ENCODE measurements at places on chromosomes 6 and 20.

- peak; percentile 53 for DNase-seq
Measured at GRCh38 chr20:3786126-3786484, 435 bp downstream of the CENPB start.

GRCh38 chr6:125354649-125355048 lies 52.9 kb upstream of the HDDC2 start:
- DNase-seq, result no peak

DNA sequence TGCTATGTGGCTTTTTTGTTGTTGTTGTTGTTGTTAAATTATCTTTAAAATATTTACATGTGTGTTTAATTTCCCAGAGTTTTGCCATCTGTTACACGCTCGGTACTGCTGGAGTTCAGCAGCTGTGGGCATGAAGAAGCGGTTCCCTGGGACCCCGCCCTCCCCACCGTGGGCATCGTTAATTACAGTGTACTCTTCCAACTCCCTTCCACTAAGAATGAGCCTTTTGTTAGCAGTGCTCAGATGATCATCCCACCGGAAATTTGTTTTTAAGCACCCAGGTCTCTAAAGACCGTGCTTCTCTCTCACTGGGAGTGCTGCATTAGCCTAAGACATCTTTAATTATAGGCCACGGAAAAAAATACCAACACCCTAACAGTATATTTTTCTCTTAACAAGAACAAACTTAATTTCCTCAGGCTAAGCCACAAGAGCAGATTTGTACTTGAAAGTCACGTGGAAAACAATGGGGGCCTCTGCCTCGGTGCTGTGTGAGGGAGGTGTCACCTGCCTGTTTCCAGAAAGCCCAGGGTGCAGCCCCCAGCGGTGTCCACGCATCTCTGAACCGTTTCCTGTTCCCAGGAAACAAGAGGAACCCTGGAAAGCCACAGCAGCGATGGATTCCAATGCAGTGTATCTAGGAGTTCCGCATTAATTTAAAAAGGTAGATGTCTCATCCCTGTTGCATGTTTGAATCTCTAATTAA lies 113.3 kb upstream of the FRMD1 start:
- DNase-seq, result no peak

DNA sequence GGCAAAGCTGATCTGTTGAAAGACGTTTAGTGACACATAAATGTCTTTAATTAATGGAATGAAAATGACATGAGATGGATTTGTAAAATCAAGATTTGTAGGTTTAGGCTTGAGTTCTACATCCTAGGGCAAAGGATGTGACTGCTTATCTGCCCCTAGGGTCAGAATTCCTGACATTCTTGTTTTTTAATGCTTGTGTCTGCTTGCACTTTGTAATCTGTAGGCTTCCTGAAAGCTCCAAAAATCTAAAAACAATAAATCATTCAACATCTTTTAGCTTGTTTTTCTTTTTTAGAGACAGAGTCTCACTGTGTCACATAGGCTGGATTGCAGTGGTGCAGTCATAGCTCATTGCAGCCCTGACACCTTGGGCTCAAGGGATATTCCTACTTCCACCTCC lies 107.9 kb upstream of the MLIP start:
- DNase-seq, result no peak

DNA sequence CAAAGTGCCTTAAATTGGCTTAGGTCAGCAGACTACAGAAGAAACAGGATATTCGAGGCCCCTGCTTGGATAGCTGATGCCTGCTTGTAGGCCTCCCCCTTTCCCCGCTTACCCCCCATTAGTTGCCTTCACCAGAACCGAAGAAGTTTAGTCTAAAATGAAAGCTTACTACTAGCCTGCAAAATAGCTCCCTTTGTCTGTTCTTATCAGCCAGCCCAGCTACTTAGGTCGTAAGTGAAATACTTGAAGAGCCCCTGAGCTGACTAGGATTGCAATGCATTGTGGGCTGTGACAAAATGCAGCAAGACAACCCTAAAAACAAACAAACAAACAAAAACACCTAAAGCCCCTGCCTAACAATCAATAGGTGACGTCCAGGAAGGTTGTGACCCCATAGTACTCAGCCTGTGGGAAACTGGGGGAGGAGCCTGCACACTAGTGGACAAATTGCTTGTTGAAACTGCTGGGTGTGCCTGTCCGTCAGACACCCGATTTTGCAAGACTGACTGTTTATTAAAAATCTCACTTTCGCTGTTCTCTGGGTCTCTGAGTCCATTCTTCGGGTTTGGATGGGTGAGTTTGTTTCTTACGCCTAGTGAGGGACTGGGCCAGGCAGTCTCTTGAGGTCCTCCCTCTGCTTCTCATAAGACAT lies 105.0 kb upstream of the DUSP22 start:
- no peak for DNase-seq

GRCh38 chr6:66553441-66553840 lies 846.4 kb upstream of the EYS start:
- DNase-seq, result no peak

GRCh38 chr6:145497006-145497405 lies 238.3 kb downstream of the EPM2A start:
- DNase-seq, result no peak

DNA sequence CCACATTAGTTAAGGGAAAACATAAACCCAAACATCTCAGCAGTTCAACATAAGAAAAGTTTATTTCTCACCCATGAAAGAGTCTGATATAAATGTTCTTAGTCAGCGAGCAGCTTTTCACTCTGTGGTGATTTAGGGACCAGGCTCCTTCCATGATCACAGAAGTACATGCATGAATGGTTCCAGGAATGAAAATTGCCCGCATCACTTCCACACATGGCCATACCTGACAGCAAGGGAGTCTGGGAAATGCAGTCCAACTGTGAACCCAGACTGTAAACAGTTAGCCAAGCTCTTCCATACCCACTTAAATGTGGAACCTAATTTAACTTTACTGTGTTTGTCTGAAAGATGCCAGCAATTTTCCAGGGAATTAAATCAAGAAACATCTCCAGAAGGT lies 353.9 kb downstream of the HACE1 start:
- DNase-seq, result no peak

DNA sequence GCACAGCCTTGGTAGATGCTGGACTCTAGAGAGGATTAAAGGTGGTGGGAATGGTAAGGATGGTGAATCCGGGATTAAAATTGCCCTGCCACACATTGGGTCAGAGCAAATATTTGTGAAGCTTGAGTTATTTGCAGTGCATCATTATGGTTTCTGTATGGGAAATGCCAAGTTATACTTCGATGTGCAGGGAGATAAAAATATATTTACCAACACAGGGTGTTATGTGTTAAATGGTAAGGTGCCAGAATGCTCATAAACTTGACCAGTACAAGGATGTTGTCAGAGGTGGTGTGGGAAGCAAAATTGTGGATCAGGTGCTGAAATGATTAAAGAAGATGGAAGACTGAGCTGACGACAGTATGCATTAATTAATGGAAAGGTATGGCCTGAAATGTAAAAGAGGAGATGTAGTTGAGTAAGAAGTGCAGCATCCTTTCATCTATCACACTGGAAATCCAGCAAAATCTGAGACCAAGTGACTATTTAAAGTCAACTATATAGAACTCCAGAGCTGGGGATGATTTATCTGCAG lies 262.3 kb downstream of the ADGB start:
- DNase-seq, result no peak

DNA sequence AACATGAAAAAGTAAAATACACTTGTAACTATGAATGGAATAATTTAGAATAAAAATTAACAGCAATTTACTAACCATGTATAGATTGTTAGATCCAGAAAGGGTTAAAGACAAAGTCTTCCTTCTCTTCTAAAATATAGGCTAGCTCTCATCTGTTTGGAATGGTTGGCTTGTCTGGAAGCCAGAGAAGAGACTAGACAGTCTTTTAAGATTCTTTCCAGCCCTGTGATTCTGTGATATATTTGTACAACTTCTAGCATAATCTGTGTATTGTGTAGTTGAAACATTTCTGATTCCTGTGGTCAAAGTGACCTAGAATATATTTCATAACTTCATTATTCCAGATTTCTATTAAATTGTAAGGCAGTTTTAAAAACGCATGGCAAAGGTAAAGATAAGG lies 196.6 kb downstream of the UST start:
- peak; percentile 52 for DNase-seq

- no peak for DNase-seq
Measured at GRCh38 chr6:14193524-14193923, 76.0 kb downstream of the CD83 start.

GRCh38 chr6:159005436-159005835 lies 5.4 kb upstream of the RSPH3 start:
- no peak for DNase-seq

- DNase-seq, result peak; percentile 63
Measured at GRCh38 chr6:27582928-27583725, 110.2 kb upstream of the ZNF184 start.

DNA sequence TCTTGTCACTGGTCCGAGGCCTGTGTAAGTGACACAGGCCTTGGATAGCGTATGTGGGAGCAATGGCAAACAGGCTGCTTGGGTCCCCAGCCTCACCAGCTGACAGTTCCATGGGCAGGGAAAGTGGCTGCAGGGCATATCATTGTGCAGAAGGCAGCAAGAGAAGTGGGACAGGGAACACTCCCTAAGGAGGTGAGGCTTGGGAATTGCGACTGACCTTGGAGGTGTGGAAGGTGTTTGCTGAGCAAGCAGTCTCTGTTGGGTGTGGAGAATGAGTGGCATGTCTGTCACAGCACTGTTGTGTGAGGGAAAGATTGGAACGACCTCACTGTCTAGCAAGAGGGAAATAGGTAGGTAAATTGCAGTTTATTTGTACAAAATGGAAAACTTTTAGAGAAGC lies 16.8 kb downstream of the POFUT1 start:
- DNase-seq, result no peak

GRCh38 chr20:17061715-17062114 lies 165.1 kb upstream of the PCSK2 start:
- DNase-seq, result no peak

GRCh38 chr6:35485402-35485877 lies 11.4 kb downstream of the TEAD3 start:
- peak; percentile 75 for DNase-seq

DNA sequence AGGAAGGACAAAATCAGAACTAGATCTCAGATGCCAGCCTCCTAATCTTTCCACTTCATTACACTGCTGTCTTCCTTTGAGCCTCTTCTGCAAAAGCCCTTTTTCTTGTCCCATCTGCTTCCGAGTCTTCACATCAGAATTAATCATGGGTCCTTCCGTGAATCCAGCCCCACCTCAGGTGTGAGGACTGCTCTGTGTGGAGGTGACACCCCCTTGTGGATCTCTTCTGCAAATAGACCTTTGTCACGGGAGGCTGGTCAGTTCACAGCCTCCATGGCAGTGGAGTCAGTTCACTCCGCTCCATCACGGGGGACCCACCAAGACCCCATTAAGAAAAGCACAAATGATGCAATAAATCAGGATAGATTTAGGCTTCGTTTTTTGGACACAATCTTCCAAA lies 171.1 kb downstream of the ADAT2 start:
- peak; percentile 27 for DNase-seq

DNA sequence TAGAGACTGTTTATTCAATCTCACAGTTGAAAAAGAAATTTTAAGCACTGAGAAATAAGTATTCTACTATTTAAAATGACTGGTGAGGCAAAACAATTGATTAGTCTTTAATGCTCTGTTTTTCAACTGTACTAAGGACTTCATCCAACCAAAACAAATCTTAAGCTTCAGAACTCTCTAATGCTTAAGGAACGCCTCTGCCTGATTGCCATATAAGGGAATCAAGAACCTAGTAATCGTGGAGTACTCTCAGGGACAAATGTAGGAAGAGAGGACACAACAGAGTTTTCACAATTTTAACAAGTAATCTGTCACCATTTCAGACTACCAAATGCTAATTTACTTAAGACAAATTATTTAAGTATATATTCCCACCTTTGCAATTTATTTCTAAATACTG lies 16.1 kb downstream of the FBXO30 start:
- no peak for DNase-seq

DNA sequence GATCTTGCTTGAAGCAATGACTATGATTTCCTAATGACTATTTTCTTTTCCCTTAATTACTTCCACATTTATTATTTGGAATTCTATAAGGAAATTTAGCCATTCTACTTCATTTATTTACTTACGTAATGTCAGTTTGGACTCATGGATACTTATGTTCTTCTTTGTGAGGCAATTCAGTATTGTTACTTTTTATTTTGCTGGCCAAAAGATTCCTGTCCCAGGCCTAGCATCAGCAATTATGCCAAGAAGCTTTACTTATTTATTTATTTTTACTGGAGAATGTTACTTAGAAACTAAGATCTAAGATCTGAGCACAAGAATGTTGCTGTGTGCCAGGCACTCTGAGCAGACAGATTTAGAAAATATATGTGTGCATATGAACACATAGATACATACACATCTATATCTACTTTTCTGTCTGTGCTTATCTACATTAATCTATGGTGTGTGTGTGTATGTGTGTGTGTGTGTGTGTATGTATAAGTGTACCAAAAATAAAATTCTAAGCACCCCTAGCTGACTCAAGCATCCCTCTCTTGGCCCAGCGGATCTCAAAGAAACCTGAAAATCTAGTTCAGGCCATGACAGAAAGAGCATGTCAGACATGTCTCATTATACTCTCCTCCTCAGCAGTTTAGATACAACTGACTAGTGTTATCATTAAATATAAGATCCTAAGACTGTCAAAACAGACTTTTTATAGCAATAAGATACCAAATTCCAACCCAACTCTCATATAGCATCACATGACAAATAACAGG lies 640.0 kb upstream of the GJE1 start:
- no peak for DNase-seq

GRCh38 chr20:3557237-3557785 lies 86.5 kb downstream of the ATRN start:
- DNase-seq, result no peak

- DNase-seq, result peak; percentile 19
Measured at GRCh38 chr6:127855542-127856159, 45.2 kb downstream of the THEMIS start.

GRCh38 chr20:57596998-57597939 lies 23.0 kb downstream of the ZBP1 start:
- DNase-seq, result peak; percentile 93

GRCh38 chr20:11267131-11267761 lies 593.4 kb upstream of the JAG1 start:
- peak; percentile 94 for DNase-seq
